Panc1 (cell line): ENCODE measurements at places on chromosomes 2 and 18. TPM values are rescaled to one million over a fixed set of nuclear protein-coding genes. Genes with fewer than 3 reads are reported as not detected.

The SPP2 gene
- total RNA-seq = not detected

The DLGAP1 gene
- total RNA-seq = 1.8 TPM

DNA sequence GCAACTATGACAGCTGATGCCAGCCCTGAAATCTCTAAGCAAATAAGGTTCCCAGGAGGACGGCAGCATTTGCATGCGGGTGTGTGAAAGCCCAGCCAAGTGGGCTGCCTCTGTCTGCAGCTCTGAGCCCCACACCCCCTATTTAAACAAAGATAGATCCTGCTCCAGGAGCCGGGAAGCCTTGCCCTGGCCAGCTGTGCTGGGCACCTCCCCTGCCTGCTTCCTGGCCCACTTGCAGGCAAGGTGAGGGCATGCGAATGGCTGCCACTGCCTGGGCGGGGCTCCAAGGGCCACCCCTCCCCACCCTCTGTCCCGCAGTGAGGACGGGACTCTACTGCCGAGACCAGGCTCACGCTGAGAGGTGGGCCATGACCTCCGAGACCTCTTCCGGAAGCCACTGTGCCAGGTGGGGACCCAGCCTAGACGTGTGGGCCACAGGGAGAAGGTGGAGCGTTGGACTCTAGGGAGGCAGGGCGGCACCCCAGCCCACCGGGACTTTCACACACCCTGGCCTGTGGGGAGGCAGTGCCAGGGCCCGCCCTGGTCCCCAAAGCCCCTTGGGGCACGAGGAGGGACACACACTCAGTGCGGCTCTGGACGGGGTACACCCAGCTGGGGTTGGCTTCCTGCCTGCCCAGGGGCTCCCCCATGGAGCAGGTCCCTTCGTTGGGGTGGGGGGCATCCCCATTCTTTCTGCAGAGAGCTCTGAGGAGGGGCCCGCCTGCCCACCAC, at the start of gene ANO7:
TSS of gene ANO7 (plus strand) at position 317 of the 732 bp plus-strand sequence. CDS start 1,387 bp downstream, outside the sequence.
- no peak within 1 kb of the TSS for H3K27ac ChIP-seq
- no peak for DNase-seq
- H3K4me1 ChIP-seq = no peaks in the 10 kb centered on the region; the same call in 1 of the 2 replicates
- no peak within 1 kb of the TSS for H3K4me3 ChIP-seq

GRCh38 chr2:43044093-43044681, 182.2 kb downstream of the ZFP36L2 start:
- H3K4me3 ChIP-seq = no peak overlapping the region
- H3K27ac ChIP-seq = peak overlapping the region; percentile 60
- DNase-seq = no peak
- no peaks in the 10 kb centered on the region for H3K27me3 ChIP-seq
- H3K4me1 ChIP-seq = peaks cover 31% of the 10 kb centered on the region

DNA sequence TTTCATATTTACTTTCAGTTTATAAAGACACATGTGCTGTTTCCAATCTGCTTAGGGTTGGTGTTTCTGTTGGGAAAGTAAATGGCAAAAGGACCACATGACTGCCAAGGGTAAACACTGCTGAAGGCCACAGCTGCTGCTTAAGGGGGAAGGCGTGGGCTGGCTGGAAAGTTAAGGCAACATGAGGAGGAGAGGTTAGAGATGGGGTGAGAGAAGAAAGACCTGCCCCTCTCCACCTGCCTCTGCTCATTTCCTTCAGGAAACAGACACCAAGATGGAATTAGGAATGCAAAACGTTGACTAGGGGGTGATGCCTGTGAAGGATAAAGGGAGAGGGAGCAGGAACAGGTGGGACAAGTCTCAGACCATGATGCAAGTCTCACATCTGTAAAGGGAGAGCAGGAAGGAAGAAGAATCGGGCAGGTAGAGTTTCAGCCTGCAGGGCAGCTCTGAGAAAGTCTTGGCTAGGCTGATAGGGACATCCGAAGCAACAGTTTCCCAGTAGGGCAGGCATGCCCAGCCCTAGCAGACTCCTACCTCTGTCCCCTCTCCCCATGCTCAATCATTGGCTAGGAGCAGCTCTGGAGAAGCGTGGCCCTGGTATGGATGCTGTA, 86.0 kb downstream of the CDC42EP3 start:
- no peak for DNase-seq
- H3K36me3 ChIP-seq = no peaks in the 10 kb centered on the region
- H3K4me3 ChIP-seq = peak overlapping the region; percentile 15
- H3K27ac ChIP-seq = no peak overlapping the region
- H3K4me1 ChIP-seq = 0 out of 2 replicates have a peak, but pooled peaks cover 2% of the 10 kb centered on the region
- no peaks in the 10 kb centered on the region for H3K27me3 ChIP-seq
